ENCODE measurements at places on chromosomes 2 and 18. TPM values are rescaled to one million over a fixed set of nuclear protein-coding genes. Genes with fewer than 3 reads are reported as not detected.

The DCDC2C gene
- total RNA-seq, result not detected

The PDCD1 gene
- total RNA-seq, result 1.4 TPM

The COLEC12 gene
- 0.59 TPM for total RNA-seq

The IL37 gene
- total RNA-seq, result 0.55 TPM

The UPP2 gene
- total RNA-seq, result not detected

The BMP10 gene
- not detected for total RNA-seq

The ZNF638 gene
- total RNA-seq, result 141 TPM

The INHA gene
- 0.24 TPM for total RNA-seq

The ASTL gene
- total RNA-seq, result 0.72 TPM

The CROCC2 gene
- total RNA-seq, result not detected

DNA sequence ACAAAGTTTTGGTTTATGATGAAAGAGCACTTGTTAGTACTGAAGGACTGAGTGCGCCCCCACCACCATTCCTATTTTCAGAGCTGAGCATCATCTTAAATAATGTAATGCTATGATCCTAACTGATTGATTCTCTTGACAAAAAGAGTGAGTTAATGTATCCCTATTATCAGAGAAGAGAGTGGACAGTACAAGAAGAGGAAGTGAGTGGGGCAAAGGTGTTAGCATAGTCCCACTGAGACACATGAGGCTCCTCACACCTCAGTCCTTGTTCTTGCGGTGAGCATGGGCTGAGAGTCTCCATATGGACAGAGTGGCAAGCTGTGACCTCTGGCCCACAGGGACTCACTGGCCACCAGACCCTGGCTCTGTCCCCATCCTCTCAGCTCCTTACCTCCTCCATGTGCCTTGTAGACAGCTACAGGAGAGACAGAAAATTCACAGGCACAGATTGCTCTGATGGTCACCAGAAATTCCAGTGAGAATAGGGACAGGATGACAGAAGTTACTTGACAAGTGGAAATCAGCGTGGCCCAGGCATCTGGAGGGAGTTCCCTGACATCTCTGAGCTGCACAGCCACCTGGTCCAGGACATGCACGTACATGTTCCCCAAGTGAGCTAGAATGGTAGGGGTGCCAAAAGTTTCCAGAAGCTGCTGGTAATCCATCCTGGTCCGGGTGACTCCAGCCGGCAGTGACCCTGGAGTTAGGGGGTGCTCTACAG, 32.6 kb downstream of the NAPG start:
- no peaks in the 10 kb centered on the region for H3K27me3 ChIP-seq
- no peaks in the 10 kb centered on the region for H3K4me1 ChIP-seq
- no peak overlapping the region for H3K27ac ChIP-seq
- H3K4me3 ChIP-seq, result no peak overlapping the region
- DNase-seq, result no peak
- peaks cover 48% of the 10 kb centered on the region for H3K36me3 ChIP-seq

- H3K36me3 ChIP-seq, result no peaks in the 10 kb centered on the region
- peaks cover 2% of the 10 kb centered on the region for H3K4me1 ChIP-seq
- DNase-seq, result no peak
Observed at GRCh38 chr2:50859110-50859509, 172.8 kb downstream of the NRXN1 start.

GRCh38 chr2:18484625-18485024, 75.8 kb downstream of the RDH14 start:
- no peaks in the 10 kb centered on the region for H3K4me1 ChIP-seq
- no peaks in the 10 kb centered on the region for H3K36me3 ChIP-seq
- H3K27me3 ChIP-seq, result no peaks in the 10 kb centered on the region
- no peak overlapping the region for H3K27ac ChIP-seq
- no peak overlapping the region for H3K4me3 ChIP-seq

DNA sequence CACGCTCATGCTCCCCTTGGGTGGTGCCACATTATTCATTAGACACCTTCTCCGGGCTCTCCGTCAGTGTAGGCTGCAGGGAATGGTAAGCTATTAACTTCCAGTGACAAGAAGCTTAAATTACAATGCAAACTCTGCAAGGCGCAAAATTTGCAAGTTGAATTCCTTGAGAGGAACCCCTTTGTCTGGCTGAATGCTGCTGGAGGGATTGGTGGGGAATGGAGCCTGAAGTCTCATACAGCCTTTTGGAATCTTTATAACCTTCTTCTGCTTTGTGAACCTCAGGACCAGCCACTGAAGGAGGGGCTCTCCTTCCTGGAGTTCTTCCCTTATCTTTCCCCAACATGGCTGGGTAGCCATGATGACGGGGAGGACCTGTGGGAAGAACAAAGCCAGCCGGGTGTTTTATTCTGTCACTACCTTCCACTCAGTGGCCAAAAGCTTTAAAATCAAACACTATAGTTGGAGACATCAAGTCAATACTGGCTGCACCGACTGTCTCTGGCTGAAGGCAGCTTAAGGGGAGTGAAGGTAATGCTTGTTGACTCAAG, 220.9 kb upstream of the EPHA4 start:
- no peaks in the 10 kb centered on the region for H3K27me3 ChIP-seq
- peak overlapping the region; percentile 43 for H3K4me3 ChIP-seq
- peak overlapping the region; percentile 61 for H3K27ac ChIP-seq
- DNase-seq, result peak; percentile 72
- H3K36me3 ChIP-seq, result no peaks in the 10 kb centered on the region

DNA sequence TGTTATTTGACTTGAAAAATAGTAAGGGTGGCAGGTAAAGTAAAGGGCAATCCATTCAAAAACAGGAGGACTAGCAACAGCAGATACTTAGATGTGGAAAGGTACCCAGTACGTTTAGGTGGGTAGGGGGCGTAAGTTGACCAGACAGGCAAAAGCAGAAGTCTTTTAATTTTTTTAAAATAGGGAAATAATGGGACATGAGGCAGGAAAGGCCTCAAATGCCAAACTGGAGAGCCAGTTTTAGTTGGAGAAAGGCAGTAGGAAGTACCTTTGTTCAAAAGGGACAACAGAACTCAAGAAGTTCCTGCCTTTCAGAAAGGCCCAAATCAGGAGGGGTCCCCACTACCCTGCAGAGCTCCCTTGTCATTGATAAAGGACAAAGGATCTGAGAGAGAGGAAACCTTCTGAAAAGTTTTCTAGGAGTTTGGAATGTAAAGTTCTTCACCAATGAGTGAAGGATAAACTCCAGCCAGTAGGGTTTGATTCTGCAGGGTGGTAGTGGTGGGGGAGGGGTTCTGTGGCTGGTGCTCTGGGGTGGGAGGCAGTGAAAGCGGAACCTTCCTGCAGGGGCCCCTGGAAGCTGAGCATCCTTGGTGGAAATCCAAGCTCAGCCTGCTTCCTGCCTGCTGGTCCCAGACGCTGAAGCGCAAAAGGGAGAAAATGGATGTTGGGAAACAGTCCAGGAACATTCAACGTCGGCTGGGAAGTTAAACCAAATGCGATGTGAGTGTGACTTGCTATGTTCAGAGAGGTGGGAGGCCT, 40.1 kb downstream of the TMEM17 start:
- H3K4me3 ChIP-seq, result peak overlapping the region; percentile 60
- H3K4me1 ChIP-seq, result peaks cover 13% of the 10 kb centered on the region
- peak overlapping the region; percentile 84 for H3K27ac ChIP-seq
- DNase-seq, result peak; percentile 69

- H3K36me3 ChIP-seq, result peaks cover 42% of the 10 kb centered on the region
- no peaks in the 10 kb centered on the region for H3K4me1 ChIP-seq
- DNase-seq, result no peak
- H3K27me3 ChIP-seq, result no peaks in the 10 kb centered on the region
Observed at GRCh38 chr2:38751596-38752410, 642 bp upstream of the SRSF7 start.

DNA sequence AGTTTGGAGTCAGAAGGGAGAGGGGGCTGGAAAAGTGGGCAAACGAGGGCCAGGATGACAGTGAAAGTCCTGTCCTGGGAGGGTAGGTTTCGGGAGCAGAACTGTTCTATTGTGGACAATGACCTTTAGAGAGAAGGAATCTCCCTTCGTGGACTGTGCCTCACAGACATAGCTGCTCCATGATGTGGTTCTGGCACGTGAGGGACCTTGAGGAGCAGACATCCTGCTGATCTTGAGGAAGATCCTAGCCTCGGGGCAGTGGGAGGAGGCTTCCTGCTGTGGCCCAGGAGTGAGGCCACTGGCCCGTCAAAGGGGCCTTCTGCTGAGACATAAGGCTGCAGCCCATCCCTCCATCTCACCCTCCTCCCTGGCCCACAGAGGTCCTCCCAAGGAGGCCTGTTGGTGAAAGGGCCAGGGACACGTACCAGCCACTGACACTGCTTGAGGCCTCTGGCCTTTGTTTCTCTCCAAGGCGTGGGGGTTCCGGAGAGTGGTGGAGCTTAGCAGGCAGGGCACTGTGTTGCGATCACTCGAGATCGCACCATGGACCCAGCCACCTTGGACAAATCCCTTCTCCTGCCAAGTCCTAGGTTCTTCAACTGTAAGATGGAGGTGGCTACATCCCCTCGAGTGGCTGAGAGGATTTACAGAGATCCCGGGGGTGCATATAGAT, 167.2 kb downstream of the CELF4 start:
- H3K4me1 ChIP-seq, result no peaks in the 10 kb centered on the region
- H3K36me3 ChIP-seq, result no peaks in the 10 kb centered on the region
- no peak for DNase-seq
